ENCODE measurements at places on chromosomes 16 and 17.

DNA sequence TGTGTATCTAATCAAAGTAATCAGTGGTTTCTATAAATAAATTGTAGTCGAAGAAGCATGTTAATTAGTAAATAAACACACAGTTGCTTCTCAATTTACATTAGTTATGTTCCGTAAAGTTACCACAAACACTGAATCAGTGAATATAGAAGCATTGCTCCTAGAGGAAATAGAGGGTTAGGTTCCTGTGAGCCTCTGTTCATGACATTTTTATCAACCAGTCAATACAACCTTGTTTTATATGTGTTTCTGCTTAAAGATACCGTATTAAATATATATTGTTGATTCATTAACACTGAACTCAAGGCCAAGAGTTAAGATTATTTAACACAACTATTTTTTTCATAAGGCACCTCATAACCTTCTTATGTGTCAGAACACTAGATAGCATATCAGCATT, 134.3 kb downstream of the PPM1E start:
- no peak for DNase-seq

DNA sequence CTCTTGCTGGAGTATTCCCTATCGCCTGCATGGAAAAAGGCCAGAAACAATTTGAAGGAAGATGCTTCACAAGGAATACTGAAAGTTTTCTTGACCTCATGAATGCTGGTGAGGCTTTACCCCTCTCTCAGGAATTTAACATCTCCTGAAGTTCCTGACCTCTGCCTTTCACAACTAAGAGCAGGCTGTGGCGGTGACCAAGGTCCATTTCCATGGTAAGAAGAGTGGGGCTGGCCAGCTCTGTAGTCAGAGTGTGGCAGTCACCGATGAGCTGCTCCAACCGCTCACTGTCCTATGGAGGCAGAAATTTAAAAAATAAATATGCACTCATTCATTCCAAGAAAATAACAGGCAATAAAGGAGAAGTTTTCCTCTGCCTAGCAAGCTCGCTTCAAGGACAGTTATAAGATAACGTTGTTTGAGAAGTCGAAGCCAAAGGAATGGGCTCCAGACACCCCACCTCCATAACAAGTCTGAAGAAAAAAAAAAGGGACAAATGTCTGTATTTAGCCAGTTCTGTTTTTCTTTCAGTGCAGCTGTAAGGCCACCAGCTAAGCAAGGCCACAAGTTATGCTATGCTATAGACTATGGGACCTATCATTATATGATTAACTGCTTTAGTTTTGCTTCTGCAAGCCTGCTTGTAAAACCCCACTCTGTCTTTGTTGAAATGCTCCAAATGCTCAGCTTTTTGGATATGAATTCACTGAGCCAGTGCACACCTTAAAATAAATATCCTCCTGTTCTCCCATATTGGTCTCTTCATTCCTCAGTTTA, 6.0 kb upstream of the CCL4L2 start:
- no peak for DNase-seq

DNA sequence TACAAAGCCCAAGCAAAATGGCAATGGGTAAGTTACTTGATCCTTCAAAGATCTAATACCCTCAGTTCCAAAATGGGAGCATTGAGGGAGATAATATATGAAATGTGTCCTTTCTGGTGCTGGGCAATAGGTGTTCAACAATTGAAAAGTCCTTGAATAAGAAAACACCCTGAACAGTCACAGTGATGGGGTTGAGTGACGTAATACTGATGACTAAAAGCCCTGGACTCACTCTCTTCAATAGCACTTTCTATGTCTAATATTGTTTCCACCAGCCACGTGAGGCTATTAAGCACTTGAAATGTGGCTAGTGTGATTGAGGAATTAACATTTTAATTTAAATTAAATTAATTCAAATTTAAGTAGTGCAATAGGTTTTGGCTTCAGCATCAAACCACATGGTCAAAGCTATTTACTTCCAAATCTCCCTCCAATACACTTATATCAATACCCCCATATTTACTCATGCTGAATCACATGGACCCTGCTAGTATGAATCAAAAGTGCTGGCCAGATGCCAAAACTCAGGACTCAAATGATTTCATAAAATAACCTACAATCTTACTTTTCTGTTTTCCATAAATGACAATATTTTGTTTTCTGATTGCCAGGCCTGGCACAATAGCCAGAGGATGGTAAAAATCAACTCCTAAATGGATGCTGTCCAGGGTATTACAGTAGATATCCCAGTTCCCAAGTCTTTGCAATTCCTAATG, 516.2 kb downstream of the HAPSTR1 start:
- no peak for DNase-seq

DNA sequence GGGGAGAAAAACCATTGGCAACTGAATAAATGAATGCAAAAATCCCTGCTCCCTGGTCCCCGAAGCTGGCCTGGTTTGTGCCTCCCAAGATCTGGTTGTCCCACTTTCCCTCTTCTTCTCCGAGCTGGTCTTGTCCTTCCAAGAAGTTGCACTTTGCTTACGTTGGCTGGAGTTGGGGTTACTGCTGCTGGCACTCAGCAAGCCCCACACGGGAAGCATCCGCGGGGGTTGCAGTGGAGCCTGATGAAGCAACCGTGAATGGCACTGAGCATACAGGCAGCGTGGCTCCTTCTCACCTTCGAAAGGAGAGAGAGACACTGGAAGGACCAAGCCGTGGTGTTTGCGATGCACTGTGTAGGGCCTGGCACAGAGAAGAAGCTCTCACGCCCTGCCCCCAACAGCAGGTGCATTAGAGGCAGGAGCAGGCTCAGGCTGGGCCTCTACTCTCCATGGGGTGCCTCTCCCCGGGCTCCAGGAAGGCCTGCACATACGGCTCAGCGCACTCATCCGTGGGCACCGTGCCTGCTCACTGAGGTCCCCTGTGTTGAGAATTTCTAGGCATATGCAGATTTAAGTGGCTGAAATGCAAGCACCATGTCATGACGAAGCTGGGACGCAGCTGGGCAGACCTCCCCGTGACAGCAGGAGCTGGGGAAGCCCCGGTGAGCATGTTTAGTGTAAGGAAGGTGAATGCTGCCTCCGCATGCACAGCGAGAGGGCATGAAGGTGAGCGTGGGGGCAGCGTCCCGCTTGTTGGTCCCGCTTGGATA, 12.1 kb downstream of the CA5A start:
- no peak for DNase-seq

DNA sequence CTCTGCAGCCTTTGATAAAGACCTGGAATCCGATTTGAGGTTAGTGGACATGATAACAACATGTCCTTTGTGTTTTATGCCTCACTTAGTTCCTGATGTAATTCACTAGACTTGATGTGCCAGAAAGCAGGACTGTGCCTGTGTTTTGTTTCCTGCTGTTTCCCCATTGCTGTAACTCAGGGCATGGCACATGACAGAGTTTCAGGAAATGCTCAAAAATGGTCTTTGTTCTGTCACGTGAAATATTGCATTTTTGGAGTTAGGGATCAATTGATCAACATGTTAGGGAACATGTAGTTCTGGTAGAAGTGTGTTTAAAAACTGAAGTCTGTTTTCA, 32.8 kb downstream of the DHX38 start:
- no peak for DNase-seq

- DNase-seq, result no peak
These were observed 27.9 kb downstream of the MBTPS1 start for GRCh38 chr16:84088695-84089395.

- no peak for DNase-seq
These were observed 39.2 kb downstream of the FTO start for GRCh38 chr16:53743149-53743566.

- DNase-seq, result no peak
These were observed 25.3 kb downstream of the NXPH3 start for GRCh38 chr17:49600949-49601348.

DNA sequence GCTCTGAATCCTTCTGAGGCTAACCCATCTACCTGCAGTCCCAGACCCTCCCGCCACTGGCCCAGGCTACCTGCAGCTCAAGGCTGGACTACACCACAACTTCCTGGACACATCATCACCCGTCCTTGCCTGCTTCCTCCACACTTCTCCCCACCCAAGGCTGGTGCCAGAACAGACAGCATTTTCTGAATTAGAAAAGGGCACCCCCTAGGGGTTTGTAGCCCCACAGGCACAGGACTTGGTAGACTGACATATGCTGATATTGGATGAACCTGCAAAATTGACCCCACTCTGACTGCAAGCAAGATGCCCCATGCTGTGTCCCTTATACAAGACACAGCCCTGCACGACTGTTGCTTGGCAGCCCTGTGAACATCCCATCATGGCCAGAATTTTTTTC, 271.5 kb upstream of the C16orf82 start:
- no peak for DNase-seq

DNA sequence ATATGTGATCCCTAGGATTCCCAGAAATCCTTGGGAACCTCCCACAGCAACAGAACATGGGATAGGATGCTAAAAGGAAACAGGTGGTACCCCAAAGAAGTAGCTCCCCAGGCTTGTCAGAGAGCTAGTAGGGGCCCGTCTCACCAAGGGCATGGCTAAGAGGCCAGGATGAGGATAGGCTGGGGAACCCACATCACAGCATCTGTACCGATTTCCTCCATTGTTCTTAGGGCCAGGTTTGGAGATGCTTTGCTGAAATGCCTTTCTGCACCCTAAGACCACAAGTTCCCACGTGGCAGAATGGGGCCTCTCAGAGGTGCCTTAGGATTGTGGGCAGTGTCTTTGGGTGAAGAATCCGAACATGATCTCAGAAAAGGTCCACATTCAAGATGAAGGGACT, 169.5 kb downstream of the HS3ST3B1 start:
- no peak for DNase-seq

- no peak for DNase-seq
These were observed 2.2 kb downstream of the GALNS start for GRCh38 chr16:88854306-88855111.

- no peak for DNase-seq
These were observed 30.2 kb upstream of the ABCA3 start for GRCh38 chr16:2370721-2371120.

DNA sequence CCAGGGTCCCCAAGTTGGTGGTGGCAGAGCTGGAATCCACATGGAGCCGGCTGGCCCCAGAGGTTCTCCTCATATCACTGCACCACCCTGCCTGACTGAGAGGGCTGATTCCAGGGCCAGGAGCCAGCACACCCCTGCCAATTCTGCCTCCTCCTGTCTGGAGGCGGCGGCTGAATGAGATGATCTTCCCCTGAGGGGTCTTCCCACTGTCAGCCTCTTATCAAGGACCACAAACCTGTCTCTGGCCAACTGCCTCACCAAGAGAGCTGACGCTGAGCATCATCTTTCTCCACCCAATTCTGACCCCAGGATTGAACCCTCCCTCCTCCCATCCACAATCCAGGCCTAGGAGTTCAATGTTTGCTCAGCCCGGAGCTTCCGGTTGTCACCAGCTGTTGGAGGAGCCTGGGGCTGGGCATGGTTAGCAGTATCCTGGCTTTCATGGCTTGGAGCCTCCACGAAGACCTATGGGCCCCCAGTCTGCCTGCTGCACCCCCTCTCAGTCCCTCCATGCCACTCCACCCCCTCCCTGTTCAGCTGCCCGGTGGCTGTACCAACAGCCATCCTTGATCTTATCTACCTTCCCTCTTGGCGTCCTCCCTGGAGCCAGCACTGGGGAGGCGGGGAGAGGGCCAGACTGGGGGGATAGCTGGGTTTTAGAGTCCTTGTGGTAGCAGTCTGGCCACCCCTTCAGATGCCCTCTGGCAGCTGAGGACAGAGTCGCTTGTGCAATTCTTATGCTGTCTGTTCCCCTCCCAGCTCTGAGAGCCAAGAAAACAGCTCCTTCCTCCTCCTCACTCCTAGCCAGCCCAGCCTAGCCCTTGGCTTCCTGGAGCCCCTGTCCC, 25.6 kb downstream of the ABCC3 start:
- DNase-seq, result no peak

- no peak for DNase-seq
These were observed 280.8 kb downstream of the CDH11 start for GRCh38 chr16:64841071-64841470.

DNA sequence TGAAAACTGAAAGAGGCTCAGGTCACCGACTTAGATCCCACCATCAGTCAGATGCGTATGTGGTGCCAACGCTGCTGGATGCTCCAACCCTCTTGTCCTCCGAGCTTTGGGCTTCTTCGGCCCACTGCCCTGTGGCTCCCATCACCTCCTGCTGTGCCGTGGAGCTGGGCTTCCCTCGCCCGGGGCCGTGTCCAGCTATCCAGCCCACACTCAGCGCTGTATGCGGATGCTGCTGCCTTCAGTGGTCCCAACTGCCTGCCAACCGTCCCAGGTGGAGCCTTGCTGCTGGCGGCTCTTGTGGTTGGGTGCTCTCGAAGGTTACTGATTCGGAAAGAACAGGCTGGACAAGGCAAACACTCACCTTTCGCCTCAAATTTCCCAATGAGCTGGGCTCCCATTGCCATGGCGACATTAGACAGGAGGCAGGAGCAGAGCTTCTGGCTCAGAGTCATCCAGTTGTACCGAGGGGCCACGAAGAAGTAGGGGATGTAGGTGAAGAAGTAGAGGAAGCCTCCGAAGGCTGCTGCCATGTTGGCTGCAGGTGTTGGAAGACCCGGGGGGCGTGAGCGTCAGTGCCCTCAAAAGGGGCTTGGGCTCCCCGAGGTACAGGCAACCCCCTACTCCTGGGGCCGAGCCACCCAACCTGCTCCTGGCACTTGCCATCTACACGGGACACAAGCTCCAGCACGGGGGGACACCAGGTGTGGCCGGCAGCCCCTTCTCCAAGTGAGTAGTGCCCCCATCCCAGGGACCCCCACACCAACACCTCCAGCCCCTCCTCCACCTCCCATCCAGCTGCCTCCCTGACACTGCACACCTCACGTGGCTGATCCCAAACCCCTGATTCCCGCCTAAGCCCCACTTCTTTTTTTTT, 32.2 kb downstream of the ABCA3 start:
- DNase-seq, result no peak

DNA sequence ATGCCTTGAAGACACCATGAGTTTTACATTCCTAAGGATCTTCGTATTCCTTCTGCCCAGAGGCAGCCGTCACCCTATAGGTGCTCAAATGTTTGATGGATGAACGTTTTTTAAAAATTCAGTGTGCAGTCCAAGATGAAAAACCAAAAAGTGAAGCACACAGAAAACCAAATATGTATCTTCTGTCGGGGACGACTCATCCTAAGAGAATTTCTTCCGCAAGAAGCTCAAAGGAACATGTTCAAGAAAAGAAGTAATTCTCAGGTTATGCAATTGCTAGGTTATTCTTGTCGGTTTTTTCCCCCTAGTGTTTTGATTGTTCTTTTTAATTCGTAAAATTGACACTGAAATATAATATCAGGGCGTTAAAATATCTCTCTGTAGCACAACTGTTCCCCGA, 1.4 kb downstream of the CENPV start:
- DNase-seq, result no peak

GRCh38 chr16:57324749-57325148, 33.8 kb upstream of the CCL22 start:
- no peak for DNase-seq

DNA sequence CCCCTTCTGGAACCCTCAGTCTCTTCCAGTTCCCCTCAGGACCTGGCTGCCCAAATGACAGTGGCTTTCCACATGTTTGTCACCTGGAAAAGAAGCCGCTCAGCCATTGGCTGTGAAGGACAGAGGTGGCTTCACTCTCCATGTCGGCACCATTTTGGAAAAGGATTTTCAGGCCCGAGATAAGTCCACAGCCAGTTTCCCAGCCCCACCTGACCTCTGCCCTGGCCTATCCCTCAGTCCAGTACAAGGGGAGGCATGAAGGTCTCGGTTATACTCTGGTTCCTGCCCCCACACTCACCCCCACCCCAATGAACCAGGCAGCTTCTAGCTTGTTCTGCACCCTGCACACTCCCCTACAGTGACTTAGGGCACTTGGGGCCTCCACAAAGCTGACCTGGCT, 15.2 kb downstream of the AOC3 start:
- no peak for DNase-seq
